ENCODE measurements at places on chromosomes 5 and 9.

DNA sequence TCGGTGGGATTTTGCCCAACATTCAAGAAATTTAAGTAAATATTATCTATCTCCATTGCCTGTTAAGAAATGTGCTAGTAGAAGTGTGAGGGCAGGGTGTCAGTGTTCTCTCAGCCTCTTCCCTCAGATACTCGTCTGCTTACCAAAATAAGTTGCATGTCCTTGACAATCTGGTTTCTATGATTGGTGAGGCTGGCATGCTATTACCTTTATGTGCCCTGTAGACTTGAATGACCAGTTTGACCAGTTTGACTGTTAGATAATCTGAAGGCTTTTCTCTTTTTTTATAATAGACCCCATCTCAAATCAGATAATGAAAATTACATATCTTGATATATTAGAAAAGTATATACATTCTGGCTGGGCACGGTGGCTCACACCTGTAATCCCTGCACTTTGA is 348 bp downstream of the CATSPER3 start:
- DNase-seq = no peak

DNA sequence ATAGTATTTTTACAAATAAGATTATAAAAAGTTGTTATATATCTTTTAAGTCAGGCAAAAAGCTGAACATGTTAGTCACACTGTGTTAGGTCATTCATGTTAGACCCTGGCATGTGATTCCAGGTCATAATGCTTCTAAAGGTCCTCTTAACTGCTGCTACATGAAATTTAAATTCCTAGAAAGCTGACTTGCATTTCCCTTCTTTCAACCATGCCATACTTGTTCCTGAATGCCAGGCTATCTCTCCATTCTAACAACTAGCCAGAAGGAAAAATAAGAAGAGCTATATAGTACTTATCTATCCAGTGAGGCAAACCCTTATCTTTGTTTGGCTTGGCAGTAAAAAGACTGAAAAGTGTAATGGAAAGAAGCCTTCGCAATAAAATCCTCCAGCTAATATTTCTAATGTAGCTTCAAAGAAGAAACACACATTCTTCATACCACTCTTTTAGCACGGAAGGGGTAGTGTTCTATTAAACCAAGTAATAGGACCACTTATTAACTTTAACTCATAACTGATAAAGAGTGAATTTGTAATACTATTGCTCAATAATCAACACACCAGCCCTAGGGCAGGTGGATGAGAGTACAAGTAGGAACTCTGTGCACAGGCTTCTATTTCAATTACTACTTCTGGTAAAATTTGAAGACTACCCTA is 310.2 kb downstream of the PDE4D start:
- DNase-seq = no peak

DNA sequence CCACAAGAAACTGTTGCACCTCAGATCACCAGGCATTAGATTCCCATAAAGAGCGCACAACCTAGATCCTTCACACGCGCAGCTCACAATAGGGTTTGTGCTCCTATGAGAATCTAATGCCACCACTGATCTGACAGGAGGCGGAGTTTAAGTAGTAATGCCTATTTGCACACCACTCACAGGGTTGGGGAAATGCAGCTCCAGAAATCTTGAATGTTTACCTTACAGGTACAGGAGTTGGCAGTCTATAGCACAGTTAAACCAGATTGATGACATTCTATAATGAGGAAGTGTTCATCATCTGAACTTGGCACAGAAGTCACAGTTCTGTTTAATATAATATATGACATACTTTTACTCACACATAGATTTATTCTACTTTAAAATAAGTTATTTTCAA is 732.2 kb upstream of the ZNF608 start:
- no peak for DNase-seq

- DNase-seq = no peak
Measured at GRCh38 chr5:11609570-11610303, 294.5 kb downstream of the CTNND2 start.

GRCh38 chr5:54098267-54098666 is 212.1 kb downstream of the ARL15 start:
- DNase-seq = no peak

DNA sequence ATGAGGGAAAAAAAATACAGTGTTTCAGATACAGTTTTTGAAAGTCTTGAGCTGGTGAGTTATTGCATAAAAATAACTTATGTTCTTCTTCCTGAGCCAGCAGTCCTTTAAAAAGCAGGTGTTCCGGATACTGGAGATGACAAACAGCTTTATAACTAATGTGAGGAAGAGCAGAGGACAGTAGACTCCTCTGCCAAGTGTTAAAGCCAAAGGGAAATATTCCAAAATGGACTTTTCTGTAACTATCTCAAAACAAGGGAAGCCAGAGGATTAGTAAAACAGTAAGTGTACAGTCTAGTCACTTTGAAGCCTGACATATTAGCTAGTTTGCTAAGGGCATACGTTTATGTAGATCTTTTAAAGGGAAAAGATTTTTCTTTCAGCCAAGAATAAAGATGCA is 11.0 kb upstream of the SNCAIP start:
- DNase-seq = no peak

GRCh38 chr5:120532835-120533234 is 68.7 kb downstream of the PRR16 start:
- no peak for DNase-seq

DNA sequence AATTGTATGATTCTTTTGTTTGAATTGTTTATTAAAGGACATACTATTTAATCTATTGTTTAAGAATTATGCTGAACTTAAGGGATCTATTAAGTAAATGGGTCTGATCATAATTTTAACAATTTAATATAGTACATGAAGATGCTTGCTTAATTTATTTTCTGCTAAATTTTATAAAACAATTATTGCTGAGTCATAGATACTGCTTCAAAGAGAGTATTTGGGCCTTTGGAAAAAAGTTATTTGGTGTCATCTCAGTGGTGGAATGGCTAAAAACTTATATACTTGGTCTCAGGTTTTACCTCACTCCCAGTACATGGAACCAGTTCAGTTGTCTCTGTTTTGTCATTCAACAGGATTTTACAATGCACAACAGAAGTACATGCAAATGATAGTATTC is 145.3 kb downstream of the CDH9 start:
- no peak for DNase-seq

DNA sequence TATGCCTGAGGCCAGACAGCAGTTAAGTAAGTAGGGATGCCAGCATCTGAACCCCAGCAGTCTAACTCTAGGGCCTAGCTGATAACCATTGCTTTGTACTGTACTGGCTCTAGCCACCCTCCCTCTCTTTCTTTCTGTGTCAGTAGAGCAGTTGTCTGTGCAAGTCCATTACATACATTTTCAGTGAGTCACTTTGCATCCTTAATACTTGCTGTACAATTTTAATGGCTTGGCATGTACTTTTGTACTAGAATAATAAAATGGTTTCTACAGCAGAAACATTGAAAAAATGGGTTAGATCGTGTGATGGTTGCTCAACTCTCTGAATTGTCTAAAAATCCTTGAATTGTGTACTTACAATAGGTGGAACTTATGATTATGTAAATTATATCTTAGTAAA is 1.5 kb upstream of the TTC39B start:
- DNase-seq = no peak

- DNase-seq = no peak
Measured at GRCh38 chr9:135976944-135977343, 15.8 kb upstream of the UBAC1 start.

- peak; percentile 26 for DNase-seq
Measured at GRCh38 chr9:69028754-69029153, 6.8 kb upstream of the FXN start.

GRCh38 chr5:148003226-148003625 is 60.6 kb upstream of the SPINK5 start:
- DNase-seq = no peak

GRCh38 chr9:95777136-95777535 is 98.4 kb upstream of the ERCC6L2 start:
- no peak for DNase-seq

DNA sequence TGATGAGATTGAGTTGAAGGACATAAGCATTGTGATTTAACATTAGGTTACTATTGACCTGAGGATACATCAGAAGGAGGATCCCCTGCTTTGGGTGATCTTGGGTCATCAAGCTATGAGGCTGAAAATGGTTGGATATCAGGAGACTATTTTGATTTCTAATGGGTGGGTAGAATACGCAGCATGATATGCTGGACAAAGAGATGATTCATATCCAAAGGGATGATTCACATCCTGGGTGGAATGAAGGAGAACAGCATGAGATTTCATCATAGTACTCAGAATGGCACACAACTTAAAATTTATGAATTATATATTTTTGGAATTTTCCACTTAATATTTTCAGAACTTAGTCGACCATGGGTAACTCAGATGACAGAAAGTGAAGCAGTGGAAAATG is 1759.5 kb upstream of the C9orf72 start:
- no peak for DNase-seq

- no peak for DNase-seq
Measured at GRCh38 chr5:65157906-65158603, 323.7 kb downstream of the ADAMTS6 start.

DNA sequence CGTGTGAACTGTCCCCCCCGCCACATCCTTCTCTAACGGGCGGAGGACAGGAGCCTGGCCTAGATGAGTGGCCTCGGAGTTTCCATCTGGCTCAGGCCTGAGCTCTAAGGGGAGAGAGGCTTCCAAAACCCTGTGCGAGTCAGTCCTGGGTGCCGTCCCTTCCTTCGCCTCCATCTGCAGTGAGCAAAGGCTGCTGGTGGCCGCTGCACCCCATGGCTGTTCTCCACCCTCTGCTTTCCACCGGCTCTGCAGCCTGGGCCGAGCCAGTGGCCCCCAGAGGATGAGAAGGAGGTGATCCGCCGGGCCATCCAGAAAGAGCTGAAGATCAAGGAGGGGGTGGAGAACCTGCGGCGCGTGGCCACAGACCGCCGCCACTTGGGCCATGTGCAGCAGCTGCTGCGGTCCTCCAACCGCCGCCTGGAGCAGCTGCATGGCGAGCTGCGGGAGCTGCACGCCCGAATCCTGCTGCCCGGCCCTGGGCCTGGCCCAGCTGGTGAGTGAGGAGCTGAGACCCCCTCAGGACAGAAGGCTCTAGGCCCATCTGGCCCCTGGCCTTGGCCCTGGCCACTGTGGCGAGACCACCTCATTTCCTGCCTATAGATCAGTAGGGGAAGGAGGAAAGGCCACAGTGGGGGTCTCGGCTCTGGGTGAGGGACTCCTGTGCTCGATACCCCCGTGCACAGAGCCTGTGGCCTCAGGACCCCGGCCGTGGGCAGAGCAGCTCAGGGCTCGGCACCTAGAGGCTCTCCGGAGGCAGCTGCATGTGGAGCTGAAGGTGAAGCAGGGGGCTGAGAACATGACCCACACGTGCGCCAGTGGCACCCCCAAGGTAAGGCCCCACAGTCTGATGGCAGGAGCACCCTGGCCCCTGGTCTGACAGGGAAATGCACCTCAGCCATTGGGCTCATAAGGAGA is 3.0 kb downstream of the PKN3 start:
- no peak for DNase-seq

DNA sequence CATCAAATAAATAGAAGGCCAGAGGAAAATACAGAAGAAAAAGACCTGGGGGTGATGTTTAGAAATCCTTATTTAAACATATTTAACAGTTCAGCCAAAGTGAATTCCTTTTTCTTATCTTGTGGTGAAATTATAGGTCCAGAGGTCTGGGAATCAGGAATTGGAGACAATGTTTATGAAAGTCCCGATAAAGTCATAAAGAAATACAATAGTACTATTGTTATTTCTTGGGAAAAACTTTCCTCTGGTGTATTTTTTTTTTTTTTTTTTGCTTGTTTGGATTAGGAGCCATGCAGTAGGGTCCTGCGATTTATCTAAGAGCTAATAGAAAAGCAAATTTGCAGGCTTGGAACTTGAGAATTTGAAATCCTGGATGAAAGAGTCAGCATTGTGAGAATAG is 426 bp downstream of the C7 start:
- DNase-seq = no peak

DNA sequence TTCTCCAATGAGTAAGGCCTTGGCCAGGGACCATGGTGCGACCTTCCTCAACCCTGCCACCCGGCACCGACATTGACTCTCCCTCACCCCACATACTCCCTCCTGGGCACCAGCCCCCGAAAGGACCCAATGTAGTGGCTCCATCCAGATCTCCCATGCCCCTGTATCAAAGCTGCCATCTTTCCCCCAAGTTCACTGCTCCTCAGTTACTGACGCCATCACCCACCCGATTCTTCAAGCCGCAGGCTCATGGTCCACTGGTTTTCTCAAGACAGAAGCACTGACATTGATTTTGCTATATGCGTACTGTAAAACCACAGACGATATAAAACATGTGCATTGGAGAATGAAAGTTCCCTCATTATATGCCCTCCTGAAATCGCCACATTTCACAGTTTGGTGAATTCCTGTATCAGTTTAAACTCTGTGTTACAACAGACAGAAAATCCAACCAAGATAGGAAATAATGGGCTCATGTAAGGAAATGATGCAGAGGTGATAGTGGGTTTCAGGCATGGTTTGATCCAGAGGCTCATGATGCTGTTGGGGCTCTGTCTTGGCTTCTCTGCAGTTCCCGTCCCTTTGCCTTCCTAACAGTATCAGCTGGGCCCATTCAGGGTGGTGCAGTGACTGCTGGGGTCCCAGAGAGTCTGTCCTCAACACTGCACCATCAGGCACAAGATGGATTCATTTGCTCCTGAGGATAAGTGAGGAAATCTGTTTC is 207.3 kb upstream of the IER5L start:
- no peak for DNase-seq

DNA sequence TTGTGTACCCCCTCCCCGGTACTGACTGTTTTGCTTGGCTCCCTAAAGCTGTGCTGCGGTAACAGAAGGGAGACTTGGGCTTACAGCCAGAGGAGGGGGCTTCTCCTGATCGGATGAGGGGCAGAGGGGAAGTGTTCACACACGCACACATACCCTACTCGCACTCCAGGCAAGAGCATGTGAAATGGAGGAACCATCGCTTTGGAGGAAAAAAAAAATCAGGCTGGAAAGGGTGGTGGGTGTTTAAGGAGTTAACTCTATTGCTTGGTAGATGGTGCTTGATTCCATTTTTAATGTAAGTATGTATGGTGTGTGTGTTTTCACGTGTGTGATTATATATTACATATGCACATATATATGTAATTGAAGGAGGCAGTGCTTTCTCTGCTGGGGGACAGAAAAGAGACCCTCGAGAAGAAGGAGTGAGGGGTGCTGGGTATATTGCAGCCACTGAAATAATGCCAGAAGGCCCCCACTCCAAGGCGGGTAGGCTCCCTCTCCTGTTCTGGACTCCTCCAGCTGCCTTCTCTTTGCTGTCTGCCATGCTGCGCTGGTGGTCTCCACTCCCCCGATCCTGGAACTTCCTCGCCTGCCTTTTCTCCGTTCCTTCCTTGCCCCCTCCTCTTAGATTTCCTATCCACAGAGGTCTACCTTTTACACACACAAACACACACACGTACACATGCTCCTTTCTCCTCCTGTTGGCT is 721 bp downstream of the GRIA1 start:
- DNase-seq = no peak

Measured in CD8-positive, alpha-beta T cell (primary cell).